NCI-H774 (cell line): ENCODE measurements at places on chromosomes 11 and 22.

DNA sequence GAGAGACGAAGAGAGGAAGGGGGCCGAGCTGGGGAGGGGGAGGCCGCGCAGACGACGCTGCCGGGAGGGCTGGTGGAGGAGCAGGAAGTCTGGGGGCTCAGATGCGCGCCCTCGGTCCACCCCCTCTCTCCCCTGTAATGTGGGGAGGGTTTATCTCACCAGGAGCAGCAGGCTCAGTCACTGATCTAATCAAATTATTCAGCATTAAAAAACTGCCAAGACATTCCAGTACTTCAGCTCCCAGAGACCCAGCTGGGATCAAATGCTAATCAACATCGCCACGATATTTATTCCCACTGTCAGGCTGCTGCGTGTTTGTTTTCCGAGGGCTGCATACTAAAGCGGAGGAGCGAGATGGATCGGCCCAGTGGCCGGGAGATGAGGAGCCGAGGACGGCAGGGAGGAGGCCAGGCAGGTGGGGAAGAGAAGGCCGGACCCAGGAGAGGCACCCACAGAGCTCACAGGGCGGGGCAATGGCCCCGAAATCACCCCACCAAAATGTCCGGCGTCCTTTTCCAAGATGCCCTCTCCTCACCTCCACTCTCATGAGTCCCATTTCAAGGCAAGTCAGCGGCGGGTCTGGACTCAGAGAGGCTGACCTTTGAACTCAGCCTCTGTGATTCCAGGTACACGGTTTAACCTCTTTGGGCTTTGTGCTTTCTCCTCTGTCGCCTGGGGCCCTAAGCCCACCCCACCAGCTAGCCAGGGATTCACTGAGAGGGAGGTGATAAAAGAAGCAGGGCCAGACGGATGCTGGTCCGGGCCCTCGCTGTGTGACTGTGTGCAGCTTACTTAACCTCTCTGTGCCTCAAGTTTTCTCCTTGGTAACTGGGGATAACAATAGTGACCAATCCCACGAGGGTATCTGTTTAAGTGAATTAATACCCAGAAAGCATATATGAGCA, 502.1 kb downstream of the MN1 start:
- DNase-seq, result no peak

- DNase-seq, result no peak
Measured at GRCh38 chr11:66845143-66845875, 2.1 kb downstream of the RCE1 start.

DNA sequence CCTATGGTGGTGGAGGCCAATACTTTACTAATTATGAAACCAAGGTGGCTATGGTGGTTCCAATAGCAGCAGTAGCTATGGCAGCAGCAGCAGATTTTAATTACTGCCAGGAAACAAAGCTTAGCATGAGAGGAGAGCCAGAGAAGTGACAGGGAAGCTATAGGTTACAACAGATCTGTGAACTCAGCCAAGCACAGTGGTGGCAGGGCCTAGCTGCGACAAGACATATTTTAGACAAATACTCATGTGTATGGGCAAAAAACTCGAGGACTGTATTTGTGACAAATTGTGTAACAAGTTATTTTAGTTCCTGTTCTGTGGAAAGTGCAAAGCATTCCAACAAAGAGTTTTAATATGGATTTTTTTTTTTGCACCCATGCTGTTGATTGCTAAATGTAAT, 42.6 kb downstream of the PGM2L1 start:
- DNase-seq, result no peak

- no peak for DNase-seq
Measured at GRCh38 chr11:44359162-44359561, 49.2 kb upstream of the ALX4 start.

GRCh38 chr11:16806791-16807190, 68.3 kb downstream of the C11orf58 start:
- DNase-seq, result no peak

GRCh38 chr11:57792870-57793269, 31.3 kb downstream of the CTNND1 start:
- DNase-seq, result no peak
